ENCODE measurements at places on chromosomes 5 and 9.
A peak's percentile ranks its signal among the peaks of the same experiment; 100 is the strongest.

GRCh38 chr9:124733964-124734740 lies 37.0 kb downstream of the NR6A1 start:
- DNase-seq = no peak

DNA sequence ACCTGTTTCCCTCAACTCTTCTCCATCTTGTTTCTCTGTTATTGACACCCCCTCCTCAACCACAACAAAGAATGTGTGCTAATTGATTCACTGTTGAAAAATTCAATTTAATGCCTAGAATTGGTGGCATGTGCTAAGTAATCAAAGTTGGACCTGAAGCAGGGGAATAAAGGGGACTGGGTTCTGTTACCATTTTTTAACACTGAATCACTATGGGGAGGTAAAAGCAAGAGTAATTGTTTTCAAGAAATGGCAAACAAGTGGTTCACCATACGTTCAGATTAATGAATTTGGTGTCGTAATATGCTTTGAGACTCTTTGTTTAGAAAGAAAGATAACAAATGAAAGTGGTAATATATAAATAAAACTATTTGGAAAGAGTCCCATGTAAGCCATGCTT lies 17.0 kb upstream of the SSBP2 start:
- no peak for DNase-seq

GRCh38 chr5:32909207-32909606 lies 198.1 kb downstream of the NPR3 start:
- no peak for DNase-seq

GRCh38 chr5:127053049-127053448 lies 20.3 kb downstream of the C5orf63 start:
- DNase-seq = no peak

DNA sequence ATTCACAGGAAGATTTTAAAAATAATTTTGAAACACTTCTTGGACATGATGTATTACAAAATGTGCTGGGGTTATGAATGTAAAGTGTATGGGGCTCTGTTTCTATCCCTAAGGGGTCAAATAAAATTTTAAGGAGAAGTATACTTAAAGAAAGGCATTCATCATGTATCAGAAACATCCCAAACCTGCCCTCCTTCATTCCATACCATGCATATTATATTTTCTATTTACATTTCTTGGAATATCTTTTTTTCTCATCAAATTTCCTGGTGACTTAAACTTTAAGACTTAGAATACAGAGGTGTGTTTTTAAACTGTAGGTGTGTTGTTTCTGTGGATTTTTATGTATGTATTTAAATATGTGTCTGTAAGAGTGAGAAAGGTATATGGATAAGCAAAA lies 96.1 kb upstream of the ADAMTS19 start:
- no peak for DNase-seq

DNA sequence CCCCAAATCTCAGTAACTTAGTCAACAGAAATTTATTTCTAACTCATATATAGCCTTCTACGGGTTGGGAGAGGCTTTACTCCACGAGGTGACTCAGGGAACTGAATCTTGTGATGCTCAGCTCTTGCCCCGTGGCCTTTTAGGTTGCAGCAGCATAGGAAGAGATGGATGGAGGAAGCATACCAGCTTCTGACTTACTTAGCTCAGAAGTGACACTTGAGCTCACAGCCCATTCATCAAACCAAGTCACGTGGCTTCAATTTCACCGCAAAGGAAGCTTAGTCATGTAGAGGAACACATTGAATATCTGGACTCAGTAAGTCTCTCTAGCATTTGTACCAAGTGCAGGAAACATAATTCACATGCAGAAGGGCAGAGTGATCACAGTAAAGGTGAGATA lies 124.1 kb upstream of the KCNN2 start:
- DNase-seq = peak; percentile 25

GRCh38 chr5:148696187-148697036 lies 42.1 kb upstream of the HTR4 start:
- DNase-seq = no peak

DNA sequence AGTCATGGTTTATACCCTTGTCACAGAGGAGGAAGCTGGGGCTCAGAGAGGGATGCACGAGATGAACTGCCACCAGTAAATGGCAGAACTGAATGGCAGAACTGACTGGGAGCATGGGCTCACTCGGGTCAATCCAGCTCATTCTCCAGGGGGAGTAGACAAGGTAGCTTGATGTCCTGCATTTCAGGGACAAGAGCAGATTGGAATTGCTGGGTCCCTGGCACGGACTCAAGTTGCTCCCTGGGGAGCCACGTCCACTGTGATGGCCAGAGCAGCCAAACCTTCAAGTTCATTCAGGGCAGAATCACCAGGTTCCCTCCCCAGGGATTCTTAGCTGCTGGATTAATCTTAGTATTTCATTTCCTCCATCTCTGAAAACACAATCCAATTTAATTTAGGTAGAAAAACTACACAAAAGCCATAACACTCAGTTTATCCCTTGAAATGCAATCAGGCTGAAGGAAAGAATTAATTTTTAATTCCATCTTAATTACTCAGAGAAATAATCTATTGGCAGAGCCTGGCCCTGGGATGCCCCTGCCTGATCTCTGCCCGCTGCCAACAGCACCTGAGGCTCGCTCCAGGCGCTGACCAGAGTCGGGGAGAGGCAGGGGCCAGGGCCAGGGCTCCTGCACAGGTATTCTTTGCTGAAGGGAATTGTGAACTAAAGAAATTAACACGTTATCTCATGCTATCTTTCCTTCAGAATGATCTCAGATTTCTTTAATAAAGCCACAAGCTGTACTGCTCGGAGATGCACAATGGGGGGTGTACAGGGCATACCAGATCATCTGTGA lies 42.0 kb upstream of the UNC5A start:
- DNase-seq = no peak

DNA sequence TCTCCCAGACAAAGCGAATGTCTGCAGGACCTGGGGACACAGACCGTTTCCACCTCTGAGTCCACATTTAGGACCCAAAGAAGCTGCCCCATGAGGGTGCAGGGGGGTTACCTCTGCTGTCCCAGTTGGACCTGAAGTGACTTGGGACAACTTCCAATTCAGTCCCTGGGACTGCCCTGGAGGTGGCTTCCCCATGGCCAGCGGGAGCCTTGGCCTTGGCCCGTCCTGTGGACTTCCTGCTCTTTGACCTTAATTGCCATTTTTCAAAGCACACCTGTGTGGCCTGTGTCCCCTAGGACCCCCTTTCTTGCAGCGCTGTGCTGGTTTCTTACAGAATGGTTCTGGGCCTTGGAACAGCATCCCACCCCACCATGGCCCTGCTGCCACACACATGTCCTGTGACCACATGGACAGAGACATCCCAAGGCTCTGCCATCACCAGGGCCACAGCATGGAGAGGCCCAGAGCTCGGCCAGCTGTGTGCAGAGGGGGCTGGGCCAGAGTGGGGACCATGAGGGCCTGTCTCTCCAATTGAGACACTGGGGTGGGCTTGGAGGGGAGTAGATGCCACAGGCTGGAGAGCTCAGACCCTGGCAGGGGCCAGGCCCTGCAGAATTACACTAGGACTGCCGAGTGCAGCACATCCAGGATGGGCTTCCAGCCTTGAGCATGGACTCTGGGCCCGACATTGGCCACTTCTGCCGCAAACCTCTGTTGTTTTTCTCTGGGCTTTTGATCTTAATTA lies 45.8 kb downstream of the SECISBP2 start:
- DNase-seq = no peak

GRCh38 chr9:15248081-15248480 lies 58.9 kb downstream of the TTC39B start:
- DNase-seq = no peak

DNA sequence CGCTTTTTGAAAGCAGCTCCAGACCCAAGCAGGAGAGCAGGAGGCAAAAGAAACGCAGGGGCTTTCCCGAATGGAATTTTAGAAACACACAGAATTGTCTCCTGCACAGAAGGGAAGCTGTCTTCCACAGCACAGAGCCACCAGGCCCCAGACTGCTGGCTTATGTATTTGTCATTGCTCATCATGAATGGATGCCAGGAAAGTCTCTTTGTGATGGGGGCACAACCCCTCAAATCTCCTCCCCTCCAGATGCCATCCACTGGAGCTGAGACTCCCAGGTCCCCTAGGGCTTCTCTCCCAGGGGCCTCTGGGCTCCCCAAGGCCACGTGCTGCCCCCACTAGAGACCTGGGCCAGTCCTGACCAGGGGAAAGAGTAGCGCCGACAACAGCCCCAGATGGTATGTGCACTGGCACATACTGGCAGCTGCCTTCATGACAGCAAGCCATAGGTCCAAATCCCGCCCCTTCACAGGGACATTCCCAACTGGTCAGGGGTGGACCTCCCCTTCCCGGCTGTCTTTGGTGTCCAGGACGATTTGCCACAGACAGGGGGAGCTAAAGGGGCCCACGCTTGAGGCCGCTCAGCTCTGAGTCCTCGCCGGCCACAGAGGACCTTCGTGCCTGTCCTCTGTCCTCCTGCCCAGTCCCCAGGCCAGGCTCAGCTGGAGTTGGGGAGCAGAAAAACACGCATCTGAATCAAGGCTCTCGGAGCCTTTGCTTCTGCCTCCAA lies 127.8 kb downstream of the KCNIP1 start:
- DNase-seq = peak; percentile 39

DNA sequence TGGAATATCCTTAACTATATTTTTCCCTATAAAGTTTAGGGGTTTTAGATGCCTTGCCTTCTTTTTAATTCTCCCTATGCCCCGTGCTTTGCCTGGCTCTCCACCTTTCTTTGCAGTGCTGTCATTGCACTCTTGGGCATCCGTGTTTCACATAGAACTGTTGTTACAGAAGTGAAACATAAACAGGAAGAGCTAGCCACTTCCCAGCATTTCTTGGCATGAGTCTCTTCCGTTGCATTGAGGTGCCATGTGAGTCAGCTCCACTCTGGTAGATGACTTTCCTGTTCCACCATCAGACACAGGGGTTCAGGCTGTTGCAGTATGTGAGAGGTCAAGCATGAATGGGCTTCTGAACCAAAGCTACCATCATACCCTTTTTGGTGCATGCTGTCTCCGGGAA lies 73.4 kb downstream of the ANGPTL2 start:
- DNase-seq = peak; percentile 65

DNA sequence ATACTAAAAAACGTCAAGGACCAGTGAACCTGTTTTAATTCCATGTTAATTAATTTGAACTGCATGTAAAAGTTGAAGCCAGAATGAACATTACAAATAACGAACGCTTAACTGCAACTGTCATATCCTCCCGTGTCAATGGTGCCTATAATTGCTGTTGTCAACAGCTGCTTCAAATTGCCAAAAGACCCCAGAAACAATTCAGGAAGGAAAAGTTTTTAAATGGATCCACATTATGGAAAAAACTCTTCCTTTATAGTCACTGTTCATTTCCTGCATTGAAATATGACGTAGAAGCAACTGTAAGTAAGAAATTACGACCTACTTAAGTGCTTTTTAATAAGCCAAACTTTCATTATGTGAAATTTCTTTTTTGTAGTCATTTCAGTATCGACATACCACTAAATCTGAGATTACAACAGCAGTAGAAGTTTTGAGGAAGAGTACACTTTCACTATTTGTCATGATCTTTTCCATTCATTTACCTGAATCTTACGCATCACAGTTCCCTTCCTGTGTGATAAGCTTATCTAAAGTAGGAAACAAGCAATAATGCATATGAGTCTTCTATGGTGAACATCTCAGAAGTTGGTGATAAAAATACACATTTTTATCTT lies 37.8 kb downstream of the MEF2C start:
- no peak for DNase-seq

- DNase-seq = no peak
Measured at GRCh38 chr9:37293664-37294524, 128.6 kb upstream of the GRHPR start.

- no peak for DNase-seq
Measured at GRCh38 chr5:105812304-105812703, 1858.4 kb downstream of the EFNA5 start.

- no peak for DNase-seq
Measured at GRCh38 chr5:77852068-77852513, 76.0 kb upstream of the TBCA start.

- no peak for DNase-seq
Measured at GRCh38 chr9:88458716-88459465, 70.6 kb downstream of the SPIN1 start.

DNA sequence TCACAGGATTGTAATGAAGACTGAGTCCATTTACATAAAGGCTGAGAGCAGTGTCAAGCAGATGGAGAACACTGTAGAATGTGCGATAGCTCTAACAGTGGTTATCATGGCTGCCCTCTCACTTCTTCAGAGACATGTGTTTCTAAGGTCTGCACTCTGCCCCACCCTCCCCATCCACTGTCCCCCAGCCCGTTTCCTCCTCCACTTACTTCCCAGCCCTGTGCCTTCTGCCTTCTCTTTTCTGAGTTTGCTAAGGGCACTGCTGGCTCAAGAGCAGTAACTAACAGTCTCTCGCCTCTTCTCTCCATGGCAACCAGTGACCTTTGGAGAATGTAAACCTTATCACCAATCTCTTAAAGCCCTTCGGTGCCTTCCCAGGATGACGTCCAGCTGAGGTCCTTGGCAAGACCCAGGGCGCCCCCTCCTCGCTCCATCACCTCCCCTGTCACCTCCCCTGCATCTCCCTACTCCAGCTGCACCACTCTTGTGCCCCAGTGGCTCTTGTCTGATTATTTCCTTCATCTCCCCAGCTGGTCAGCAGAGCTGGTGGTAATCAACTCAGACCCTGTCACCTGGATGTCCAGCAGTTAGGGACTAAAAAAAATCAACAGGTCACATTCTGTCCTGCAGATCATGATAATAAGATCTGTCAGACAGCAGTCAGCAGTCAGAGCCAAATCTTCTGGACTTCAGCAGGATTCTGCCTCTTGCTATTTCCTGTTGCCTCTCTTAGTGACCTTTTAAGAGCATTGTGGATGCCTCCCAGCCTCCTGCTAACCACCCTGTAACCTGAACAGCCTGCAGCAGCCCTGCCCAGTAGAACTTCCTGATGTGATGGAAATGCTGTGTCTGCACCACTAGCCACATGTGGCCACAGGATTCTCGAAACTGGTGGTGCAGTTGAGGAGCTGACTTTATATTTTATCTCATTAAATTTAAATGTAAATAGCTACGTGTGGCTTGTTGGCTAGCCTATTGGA lies 9.0 kb downstream of the FXN start:
- peak; percentile 33 for DNase-seq

DNA sequence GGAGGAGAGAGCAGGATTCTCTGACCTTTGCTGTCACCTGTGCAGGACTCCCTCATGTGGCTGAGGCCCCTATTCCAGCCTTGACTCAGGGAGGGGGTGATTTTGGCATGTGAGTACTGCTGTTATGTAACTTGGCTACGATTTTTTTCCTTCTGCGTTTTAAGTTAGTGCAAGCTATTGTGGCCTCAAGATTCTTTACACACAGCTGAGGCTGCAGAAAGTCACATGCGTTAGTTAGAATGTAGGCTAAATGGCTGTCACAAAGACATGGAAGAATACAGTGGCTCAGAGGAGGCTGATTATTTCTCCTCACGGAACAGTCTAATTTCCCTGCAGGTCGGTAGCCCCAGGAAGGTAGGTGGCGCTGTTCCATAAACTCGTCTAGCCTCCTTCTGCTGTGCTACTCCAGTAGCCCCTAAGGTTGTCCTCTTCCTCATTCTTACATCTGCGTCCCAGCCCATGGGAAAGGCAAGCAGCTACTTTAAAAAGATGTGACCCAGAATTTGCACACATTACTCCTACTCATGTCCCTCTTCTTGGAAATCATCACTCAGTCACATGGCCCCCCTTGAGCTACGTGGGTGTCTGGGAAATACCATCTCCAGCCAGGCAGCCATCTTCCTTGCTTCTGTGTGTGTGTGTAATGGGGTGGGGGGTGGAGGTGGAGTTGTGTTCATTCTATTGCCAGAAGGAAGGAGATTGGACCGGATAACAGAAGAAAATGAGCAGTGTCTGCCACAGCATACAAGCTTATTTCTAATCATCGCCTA lies 486.6 kb downstream of the CCDC171 start:
- DNase-seq = no peak
